ENCODE measurements at places on chromosomes 11 and 22. TPM values are rescaled to one million over a fixed set of nuclear protein-coding genes. Genes with fewer than 3 reads are reported as not detected.
A peak's percentile ranks its signal among the peaks of the same experiment; 100 is the strongest.

Gene OR8A1
- not detected for total RNA-seq

DNA sequence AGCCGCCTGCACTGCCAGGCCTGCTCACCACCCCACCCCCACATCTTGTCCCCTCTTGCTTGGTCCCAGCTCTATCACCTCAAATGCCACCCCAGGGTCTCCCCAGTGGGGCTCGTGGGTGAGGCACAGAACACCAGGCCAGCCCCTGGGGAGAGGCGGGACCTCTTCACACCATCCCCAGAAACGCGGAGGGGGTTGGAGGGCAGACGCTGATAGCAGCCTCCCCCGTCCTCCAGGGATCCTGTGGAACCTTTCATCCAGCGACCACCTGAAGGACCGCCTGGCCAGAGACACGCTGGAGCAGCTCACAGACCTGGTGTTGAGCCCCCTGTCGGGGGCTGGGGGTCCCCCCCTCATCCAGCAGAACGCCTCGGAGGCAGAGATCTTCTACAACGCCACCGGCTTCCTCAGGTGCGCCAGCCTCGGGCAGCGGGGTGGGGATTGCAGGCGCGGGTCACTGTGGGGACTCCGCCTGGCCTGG lies 5.8 kb downstream of the PKP3 start:
- no peak for DNase-seq

GRCh38 chr11:95157824-95158223 lies 68.2 kb downstream of the ENDOD1 start:
- DNase-seq, result no peak

GRCh38 chr11:107956543-107956942 lies 28.3 kb downstream of the RAB39A start:
- DNase-seq, result no peak

DNA sequence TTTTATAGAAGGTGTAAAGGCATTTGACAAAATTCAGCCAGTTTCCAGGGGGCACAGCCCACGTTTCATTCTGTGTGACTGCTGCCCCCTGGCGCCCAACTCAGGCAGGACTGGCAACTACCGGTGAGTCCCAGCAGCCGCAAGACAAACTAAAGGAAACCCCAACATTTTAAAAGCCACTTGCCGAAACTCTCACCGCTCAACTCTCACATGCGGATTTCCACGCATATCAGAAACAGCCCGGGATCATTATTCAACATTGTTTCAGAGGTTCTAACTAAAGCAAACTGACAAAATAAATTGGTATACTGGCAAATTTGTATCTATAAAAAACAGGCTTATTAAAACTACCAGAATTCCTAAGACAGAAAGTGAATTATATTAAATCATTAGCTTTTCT lies 48.2 kb downstream of the MORC2 start:
- DNase-seq, result peak; percentile 88

DNA sequence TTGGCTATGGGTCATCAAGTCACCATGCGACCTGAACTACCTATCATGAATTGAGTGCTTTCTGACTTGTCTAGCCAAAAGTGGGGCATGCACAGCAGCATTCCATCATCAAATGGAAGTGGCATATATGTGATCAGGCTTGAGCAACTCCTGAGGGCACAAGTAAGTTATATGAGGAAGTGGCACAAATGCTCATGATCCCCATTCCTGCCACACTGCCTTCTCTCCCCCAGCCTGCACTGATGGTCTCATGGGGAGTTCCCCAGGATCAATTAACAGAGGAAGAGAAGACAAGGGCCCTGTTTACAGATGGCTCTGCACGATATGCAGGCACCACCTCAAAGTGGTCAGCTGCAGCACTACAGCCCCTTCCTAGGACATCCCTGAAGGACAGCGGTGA lies 21.8 kb downstream of the MS4A4E start:
- DNase-seq, result no peak

GRCh38 chr11:87114093-87114492 lies 76.4 kb downstream of the TMEM135 start:
- DNase-seq, result no peak

GRCh38 chr22:36465232-36466021 lies 16.0 kb downstream of the TXN2 start:
- DNase-seq, result no peak

Gene FJX1
- 3.3 TPM for total RNA-seq

DNA sequence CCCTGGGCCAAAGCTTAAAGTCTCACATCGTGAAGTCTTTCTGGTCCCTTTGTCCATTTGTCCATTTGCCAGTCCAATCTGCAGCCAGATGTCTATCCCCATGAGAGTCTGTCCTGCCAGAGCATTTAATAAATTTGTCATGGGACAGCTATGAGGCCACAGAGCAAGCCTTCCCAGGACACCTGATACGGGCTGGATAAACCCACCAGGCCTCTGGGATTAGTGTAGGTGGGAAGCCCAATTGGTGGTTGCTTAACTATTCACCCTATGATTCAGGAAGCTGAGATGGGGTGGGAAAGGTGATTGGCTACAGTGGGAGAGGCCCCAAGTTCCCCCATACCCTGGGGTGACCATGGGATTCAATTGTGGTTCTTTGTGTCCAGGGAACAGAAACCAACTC lies 39.9 kb downstream of the MYEOV start:
- peak; percentile 8 for DNase-seq

Gene GAL3ST1
- total RNA-seq, result not detected

Gene OR8D4
- total RNA-seq, result not detected

DNA sequence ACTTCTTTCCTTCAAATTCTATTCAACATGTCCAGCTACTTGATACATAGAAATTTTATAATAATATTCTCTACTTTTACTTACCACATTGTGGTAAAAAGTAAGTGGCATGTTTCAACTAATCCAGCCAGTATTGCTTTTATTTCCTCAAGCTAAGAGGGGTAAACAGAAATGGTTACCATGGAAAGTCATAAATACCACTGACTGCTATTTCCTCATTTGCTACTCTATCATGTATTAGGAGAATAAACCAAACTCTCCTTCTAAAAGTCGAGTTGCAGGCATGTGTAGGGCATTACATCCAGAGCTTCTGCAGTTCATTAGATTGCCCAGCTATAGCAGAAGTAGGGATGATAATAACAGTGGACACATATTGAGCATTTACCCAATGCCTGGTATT lies 208.4 kb downstream of the MAML2 start:
- no peak for DNase-seq

Gene HMOX1
- 32.8 TPM for total RNA-seq

DNA sequence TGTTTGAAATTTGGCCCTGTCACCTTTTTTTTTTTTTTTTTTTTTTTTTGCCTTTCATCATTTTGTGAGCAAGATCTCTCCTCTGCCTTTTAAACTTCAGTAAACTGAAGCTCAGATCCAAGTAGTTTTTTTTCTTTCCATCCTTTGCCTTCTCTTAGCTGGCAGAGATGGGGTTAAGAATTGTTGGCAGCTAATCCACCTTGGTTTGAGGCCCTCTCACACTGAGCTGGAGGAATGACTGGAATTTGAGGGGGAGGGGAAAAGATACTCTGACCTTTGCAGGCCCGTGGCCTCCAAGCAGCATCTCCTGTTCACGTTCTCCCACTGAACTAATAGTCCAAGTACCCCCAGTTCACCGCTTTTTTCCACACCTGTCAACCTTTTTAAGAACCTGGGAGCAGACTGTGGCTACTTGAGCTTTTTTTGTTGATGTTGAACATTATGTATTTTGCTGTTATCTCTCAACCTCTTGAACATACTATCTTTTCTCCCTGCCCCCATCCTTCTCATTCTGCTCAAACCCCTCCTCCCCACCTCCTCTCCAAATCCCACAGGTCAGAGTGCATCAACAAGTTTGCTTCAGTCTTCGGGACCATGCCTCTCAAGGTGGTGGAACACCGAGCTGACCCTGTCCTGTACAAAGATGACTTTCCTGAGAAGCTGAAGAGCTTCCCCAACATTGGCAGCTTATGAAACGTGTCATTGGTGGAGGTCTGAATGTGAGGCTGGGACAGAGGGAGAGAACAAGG lies 66.2 kb downstream of the ALX4 start:
- no peak for DNase-seq

Gene GAS2
- 0.96 TPM for total RNA-seq

Gene SLC17A6
- total RNA-seq, result not detected

DNA sequence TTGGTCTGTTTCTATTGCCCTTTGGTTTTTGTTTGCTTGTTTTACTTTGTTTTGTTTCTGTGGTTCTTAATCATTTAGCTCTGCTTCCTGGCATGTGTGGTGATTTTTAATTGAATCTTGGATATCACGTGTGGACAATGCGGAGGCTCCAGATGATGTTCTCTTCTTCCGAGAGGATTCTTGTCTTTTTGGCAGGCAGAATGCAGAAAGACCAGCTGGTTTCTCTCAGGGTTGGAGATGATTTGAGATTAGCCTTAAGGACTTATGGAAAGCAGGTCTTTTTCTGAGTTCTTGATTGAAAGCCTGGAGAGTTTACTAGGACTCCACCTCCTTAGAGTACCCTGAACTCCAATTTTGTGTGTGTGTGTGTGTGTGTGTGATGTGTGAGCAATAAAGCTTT lies 21.0 kb upstream of the ANO1 start:
- DNase-seq, result no peak

DNA sequence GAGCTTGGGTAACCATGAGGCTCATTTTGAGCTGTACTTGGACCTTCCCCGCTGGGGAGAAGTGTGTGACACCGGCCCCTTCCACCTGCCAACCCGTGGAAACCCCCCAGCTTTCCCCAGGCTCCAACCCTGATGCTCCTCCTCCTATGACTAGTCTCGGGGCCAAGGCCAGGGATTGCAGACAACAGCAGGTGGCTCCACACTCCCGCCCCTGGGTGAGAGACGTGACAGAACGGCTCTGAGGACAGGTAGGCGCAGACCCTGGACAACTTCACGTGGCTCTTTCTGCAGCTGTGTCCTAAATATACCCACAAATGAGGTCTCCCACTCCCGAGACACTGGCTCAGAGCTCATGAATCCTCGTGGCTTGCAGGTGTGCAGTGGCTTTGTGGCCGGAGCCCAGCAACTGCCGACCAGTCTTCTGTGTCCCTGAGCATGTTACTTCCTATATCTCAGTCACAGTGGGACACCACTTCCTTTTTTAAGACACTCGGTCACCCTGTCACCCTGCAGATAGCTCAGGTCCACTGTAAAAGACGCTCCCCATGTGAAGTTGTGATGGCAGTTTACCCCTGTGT lies 55.2 kb downstream of the NECTIN1 start:
- no peak for DNase-seq

DNA sequence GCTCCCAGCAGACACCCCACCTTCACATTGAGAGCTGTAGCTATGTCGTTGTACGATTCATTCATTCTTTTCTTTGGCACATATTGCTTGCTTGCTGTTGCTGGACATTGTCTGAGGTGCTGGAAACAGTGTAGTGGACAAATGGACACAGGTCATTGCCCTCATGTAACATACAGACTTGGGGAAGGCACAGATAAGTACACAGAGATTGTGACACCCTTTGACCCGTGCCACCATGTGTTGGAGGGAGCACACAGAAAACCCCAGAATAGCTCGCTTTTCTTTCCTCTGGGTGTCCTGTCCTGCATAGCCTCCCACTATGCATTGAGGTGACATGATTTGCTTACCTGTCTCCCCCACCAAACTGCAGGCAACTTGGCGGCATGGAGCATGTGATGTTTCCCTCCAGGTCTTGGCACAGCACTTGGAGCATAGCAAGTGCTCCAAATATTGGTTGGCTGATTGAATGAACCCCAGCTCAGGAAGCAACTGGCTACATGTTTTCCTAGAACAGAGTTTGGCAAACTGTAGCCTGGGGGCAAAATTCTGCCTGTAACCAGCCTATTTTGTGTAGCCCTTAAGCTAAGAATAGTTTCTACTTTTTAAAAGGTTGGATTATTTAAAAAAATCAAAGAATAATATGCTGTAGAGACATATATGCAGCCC lies 30.9 kb upstream of the NECTIN1 start:
- no peak for DNase-seq

GRCh38 chr11:110859998-110860397 lies 147.8 kb upstream of the ARHGAP20 start:
- no peak for DNase-seq

- DNase-seq, result no peak
Observed at GRCh38 chr11:833114-833791, 501 bp downstream of the CD151 start.

GRCh38 chr11:45180848-45181192 lies 34.4 kb downstream of the PRDM11 start:
- no peak for DNase-seq

DNA sequence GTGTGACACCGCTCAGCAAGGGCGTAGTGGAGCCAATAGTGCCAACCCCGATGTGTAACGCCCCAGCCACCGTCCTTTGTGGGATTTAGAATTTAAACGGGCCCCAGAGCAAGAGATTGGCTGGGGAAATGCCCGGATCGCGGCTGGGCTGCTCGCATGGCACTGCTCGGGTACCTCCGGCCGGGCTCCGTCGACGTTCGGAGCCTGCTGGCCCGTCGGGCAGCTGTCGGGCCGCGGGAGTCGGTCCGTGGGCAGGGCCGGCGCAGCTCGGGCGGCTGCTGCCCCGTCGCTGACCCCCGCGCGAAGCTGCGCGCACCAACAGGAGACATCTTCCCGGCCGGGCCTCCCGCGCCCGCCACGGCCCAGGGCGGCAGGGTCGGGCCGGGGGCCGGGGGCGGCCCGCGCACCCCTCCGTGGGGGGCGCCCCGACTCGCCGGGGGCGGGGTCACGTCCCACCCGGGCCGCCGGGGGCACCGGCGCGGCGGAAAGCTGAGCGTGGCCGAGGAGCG lies 1.3 kb upstream of the KDM2A start:
- DNase-seq, result no peak

DNA sequence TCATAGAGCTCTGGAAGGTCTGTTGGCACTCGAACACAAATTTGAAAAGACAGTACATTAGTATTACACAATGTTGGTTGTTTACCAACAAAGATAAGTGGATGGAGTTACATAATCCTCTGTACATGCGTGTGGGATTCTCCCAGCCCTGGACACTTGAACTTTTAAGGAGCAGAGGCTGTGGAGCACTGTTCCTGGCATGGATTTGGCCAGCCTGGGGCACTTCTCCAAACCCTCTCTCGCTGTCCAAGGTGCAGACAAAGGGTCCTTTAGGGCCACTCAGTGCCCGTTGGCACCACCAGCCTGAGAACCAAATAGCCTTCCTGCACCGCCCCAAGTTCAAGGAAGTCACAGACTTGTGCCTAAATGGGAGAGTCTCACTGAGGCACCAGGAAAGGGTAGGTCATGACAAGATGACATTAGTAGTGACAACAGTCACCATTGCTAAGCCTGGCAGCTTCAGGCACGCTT lies 1.6 kb upstream of the ANO1 start:
- no peak for DNase-seq

GRCh38 chr11:71307811-71308645 lies 55.7 kb upstream of the SHANK2 start:
- DNase-seq, result no peak

DNA sequence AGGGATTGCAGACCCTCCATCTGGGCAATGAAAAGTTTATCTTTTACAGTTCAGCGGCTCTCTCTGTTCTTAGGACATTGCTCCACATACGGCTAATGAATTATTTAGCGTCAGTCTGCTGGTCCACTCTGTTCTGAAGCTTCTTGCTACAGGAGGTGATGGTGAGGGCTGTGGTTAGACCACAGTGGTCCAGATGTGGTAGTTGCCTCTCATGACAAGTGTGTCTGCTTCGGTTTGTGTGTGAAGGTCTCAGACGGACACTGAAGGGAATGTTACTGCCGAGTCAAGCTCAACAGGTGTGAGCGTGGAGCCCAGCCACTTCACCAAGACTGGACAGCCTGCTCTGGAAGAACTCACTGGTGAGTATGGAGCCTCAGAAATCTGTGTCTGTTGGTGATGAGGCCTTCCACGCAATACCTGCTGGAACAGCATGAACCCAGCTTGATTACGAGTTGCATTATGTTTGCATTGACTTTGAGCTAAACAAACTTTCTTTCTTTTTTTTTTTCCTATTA lies 220.8 kb downstream of the DBX1 start:
- no peak for DNase-seq

Gene C11orf91
- total RNA-seq, result not detected

- no peak for DNase-seq
Observed at GRCh38 chr11:9047964-9048523, 43.4 kb downstream of the SCUBE2 start.
